NCI-H1436 treated with DMSO at 0.1 percent for 48 hours (cell line): ENCODE measurements at places on chromosomes 12 and 14.
A peak's percentile ranks its signal among the peaks of the same experiment; 100 is the strongest.

- no peak for DNase-seq
Measured at GRCh38 chr12:57694459-57695019, 607 bp downstream of the OS9 start.

DNA sequence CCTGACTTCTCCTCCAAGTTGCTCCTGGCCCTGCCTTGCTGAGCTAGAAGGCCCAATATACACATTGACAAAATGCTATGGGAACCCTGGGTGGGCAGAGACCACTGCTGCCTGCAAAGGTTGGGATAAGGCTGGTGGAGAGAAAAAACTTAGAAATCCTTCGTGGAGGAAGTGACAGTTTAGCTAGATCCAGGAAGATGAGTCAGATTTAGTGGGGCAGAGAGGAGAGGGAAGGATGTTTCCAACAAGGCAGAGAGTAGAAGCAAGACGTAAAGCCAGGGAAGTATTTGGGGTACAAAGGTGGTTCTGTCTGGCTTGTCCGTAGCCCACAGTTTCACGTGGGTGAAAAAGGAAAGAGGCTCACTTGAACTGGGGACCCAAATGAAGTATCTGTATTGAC lies 69.0 kb upstream of the CLMN start:
- no peak for DNase-seq

DNA sequence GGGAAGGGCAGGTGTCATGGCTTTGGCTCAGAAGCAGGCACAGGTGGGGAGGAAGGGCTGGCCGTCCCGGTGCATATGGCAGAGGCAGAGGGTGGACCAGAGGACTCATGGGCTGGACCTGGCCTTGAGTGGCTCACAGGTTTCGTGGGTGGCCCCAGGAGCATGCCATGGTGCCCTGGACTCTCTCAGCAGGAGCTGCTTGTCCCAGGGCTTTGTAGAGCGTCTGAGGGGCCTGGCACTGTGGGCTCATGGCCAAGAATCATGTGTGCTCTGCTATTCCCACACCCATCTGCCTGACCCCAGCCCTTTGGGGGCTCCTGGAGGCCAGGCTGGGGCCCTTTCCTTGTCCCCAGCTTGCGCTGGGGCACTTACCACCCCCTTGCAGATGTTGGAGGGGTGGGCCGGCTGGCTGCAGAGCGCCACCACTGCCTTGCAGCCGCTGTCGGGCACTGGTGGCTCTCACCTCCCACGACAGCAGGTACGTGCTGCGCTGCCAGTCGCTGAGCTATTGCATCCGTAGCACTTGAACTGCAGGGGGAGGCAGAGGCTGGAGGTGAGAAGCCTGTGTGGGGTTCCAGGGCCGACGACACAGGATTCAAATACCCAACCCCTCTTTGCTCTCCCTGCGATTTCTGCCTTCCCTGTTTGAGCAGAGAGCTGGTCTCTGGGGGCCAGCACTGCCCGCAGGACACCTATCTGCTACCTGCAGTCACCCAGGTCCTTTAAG lies 187.4 kb upstream of the PRMT8 start:
- DNase-seq, result no peak

DNA sequence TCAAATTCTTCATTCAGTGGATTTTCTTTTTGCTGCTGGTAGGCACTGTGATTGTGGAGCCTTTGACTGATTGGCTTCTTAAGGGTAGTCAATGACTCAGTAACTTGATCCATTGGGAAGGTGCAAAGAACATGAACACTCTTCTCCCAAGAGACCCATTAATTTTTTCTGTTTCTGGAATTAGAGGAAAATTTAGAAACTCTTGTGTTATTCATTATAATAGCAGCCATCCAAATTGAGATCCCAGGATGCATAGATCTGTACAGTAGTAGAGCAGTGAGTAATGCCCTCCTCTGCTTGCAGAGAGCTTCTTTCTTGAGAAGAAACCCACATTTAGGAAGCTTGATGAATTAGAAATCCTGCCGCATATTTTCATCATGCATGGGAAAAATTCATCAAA lies 63.9 kb downstream of the MYRFL start:
- no peak for DNase-seq

- no peak for DNase-seq
Measured at GRCh38 chr12:20272801-20273200, 95.5 kb upstream of the PDE3A start.

DNA sequence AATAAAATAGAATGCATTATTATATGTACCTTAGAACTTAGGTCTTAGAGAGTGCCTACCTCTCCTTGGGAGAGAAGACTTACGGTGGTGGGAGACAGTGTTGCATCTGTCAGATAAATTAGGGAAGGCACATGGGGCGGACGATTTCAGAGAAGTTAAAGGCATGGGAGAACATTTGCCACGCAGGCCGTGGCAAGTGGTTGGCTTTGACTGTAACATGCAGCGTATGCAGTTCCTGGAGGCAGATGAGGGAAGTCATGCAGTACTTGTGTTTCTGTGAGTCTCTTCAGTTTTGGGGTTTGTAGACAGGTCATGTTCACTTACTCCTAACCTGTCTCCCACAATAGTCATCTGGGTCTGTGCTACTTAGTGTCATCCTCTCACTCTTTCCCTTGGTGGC lies 43.6 kb downstream of the ETV6 start:
- DNase-seq, result no peak

GRCh38 chr14:71380271-71380670 lies 473.0 kb downstream of the PCNX1 start:
- DNase-seq, result no peak

GRCh38 chr12:106245767-106246166 lies 2.1 kb downstream of the CKAP4 start:
- no peak for DNase-seq

GRCh38 chr14:86296173-86296572 lies 766.2 kb downstream of the FLRT2 start:
- DNase-seq, result peak; percentile 92

DNA sequence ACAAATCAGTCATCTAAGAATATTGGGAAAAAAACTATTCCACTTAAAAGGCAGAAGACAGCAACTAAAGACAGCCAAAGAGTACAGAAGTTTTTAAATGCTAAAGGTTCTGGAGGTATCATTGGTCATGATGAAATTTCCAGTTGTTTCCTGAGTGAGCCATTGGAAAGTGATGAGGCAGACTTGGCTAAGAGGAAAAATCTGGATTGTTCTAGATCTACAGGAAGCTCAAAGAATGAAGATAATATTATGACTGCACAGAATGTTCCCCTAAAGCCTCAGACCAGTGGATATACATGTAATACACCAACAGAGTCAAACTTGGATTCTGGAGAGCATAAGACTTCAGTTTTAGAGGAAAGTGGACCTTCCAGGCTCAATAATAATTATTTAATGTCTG lies 22.8 kb downstream of the GALNT4 start:
- no peak for DNase-seq

- DNase-seq, result no peak
Measured at GRCh38 chr14:102180248-102180998, 40.7 kb downstream of the WDR20 start.

- no peak for DNase-seq
Measured at GRCh38 chr12:34402228-34402898, 380.1 kb downstream of the ALG10 start.

DNA sequence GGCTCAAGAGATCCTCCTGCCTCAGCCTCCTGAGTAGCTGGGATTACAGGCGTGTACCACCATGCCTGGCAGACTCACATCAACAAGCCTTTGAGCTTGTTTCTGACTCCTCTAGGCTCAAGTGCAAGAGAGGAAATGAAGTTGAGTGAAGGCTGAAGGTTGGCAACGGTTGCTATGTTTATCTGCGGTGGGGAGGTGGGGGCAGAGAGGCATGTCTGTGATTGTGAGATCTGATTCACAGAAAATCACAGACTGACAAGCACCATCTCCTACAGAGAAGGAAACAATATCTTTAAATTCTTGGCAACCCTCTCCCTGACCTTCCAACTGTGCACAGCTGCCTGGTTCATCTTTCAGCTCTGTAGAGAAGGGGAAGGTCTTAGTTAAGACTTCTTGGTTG lies 22.1 kb upstream of the NINJ2 start:
- no peak for DNase-seq

DNA sequence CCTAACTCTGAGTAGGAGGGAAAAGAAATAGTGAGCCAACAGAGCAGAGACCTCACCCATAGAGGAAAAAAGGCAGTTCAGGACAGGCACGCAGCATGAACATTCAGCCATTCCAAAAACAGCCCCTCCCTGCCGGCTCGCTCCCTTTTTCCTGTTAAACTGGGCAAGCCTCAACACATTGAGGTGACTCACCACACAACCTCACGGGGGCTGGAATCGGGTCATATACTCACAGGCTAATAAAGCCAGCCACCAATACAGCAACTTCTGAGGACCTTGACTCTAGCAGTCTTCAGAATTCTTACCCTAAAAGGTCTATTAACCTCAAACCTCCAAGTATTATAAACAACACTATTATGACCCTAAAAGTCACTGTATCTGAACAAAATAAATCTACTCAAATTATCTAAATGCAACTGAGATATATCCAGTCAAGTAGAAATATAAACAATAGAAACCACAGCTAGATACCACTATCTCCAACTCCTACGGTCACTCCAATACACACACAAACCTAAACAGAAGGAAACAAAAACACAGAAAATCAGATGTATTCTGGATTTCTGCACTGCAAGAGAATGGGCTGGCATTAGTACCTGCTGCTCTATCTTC lies 6.3 kb downstream of the YBX3 start:
- no peak for DNase-seq

DNA sequence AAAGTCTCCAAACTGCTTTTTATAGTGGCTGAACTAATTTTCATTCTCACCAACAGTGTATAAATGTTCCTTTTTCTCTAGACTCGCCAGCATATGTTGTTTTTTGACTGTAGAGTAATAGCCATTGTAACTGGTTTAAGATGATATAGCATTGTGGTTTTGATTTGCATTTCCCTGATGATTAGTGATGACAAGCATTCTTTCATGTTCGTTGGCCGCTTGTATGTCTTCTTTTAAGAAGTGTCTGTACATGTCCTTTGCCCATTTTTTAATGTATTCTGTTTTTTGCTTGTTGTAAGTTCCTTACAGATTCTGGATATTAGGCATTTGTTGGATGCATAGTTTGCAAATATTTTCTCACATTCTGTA lies 404.9 kb downstream of the FLRT2 start:
- no peak for DNase-seq

DNA sequence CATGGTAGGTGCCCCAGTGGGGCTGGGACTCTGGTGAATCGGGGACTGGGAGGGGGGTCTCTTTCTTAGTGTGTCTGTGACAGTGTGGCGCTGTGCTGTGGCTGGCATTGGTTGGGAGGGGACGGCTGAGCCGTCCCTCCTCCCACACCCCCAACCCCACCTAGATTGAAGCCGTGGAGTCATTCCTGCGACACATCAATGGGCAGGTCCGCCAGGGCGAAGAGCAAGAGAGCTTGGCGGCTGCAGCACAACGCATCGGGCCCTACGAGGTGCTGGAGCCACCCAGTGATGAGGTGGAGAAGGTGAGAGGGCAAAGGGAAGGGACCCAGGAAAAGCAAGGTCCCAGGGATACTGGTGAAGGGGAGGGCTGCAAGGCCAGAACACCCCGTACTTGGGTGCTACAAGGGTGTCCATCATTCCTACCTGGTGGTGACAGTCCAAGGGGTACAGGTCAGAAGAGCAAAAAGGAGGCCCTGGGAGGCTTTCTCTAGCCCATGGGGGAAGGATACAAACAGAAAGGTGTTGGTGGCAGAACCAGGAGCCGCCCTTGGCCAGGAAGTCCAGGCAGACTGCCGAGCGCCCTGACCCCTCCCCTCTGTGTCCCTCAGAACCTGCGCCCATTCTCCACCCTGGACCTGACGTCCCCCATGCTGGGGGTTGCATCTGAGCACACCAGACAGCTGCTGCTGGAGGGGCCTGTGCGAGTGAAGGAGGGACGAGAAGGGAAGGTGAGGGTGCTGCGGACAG lies 7.4 kb downstream of the PLEKHG6 start:
- no peak for DNase-seq

DNA sequence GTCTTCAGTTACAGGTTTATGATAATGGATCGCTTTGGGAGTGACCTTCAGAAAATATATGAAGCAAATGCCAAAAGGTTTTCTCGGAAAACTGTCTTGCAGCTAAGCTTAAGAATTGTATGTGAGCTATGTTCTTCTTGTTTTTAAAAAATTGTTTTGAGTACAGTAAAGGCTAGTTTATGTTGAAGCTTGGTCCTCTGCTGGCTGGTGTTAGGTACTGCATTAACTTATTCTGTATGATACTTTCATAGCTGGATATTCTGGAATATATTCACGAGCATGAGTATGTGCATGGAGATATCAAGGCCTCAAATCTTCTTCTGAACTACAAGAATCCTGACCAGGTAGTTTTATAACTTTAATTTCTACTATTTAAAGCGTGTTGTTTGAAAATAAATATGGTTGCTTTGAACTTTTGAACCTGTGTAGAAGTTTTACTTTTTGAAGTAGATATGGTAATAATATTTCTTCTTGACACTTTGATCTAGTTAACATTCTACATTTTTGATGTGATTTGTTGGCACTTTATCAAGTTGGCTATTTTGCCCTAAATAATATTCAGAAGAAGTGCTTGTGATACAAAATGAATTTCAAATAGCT lies 55.7 kb downstream of the VRK1 start:
- DNase-seq, result no peak

GRCh38 chr14:68032154-68032553 lies 212.6 kb downstream of the RAD51B start:
- no peak for DNase-seq

DNA sequence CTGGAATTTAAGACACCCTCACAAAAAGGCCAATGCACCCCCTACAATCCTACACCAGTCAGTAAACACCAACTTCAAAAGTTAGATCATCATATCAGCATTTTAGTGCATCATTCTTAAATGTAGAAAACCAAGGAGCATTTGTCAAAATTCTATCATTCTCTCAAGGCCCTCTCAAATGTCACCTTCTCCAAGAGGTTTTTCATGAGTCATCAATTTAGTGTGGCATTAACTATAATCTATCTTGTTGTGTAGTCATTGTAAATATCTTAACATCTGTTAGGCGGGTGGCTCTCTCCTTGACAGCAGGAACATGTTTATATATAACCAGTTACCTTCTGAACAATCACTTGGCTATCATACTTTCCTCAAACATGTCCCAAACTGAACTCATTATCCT lies 62.1 kb upstream of the G2E3 start:
- no peak for DNase-seq

- no peak for DNase-seq
Measured at GRCh38 chr14:99187858-99188257, 84.1 kb downstream of the BCL11B start.

DNA sequence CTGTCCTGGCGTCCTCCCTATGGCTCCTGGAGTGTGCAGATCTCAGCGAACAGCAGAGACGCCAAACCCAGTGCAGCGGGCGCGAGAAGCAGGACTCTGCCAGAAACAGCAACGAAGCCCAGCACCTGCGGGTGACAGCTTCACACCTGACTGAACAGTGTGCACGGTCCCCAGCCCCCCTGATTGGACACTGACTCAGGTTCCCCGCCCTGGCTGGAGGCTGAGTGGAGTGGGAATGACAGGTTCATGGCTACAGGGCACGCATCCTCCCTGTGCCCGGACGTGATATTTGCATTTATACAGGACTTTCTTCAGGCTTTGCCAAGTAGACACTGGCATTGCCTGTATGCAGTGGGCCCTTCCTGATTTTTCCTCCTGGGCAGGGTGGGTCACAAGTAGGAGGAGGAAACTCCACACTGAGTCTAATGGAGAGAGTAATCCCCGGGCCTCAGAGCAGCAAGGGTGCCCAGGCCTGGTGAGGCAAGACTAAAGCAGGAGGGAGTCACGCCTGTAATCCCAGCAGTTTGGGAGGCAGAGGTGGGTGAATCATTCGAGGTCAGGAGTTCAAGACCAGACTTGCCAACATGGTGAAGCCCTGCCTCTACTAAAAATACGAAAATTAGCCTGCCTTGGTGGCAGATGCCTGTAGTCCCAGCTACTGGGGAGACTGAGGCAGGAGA lies 71.6 kb downstream of the ASCL4 start:
- no peak for DNase-seq

- no peak for DNase-seq
Measured at GRCh38 chr12:91874086-91874865, 271.4 kb downstream of the BTG1 start.
